Posterior vena cava (tissue), 2 donors: ENCODE measurements at places on chromosomes 13 and 19. TPM values are rescaled to one million over a fixed set of nuclear protein-coding genes. Genes with fewer than 3 reads are reported as not detected.

DNA sequence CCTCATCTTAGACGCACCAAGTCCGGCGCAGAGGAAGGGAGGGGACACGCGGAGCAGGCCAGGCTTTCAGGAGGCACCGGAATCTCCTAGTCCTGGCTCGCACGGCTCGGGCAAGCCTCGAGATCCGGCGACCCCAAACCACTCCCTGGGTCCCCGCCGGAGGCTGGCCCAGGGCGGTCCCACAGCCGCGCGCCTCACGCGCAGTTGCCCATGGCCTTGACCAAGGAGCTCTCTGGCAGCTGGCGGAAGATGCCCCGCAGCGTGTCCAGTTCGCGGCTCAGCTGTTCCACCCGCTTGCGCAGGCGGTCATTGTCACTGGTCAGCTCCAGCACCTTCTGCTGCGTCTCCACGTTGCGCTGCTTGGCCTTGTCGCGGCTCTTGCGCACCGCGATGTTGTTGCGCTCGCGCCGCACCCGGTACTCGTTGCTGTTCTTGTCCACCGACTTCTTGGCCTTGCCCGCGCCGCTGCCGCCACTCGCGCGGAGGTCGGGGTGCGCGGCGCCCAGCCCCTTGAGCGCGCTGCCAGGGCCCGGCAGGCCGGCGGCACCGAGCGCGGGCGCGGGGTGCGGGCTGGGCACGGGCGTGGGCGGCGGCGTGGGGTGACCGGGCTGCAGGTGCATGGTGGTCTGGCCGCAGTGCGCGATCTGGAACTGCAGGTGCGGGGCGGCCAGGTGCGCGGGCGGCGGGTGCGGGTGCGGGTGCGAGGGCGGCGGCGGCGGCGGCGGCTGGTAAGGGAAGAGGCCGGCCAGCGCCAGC is 1.0 kb downstream of the CEBPA start:
- DNase-seq, result peak; percentile 85

The KLK14 gene
- not detected for total RNA-seq

The ZNF728 gene
- total RNA-seq, result 3.9 TPM

The SHISA7 gene
- total RNA-seq, result not detected

- no peak for DNase-seq
Observed at GRCh38 chr13:60707878-60708277, 310.9 kb downstream of the TDRD3 start.

GRCh38 chr13:74865656-74866055 is 616.3 kb downstream of the TBC1D4 start:
- no peak for DNase-seq

The FFAR2 gene
- 1.8 TPM for total RNA-seq

- DNase-seq, result no peak
Observed at GRCh38 chr19:18380843-18381242, 5.1 kb upstream of the GDF15 start.

DNA sequence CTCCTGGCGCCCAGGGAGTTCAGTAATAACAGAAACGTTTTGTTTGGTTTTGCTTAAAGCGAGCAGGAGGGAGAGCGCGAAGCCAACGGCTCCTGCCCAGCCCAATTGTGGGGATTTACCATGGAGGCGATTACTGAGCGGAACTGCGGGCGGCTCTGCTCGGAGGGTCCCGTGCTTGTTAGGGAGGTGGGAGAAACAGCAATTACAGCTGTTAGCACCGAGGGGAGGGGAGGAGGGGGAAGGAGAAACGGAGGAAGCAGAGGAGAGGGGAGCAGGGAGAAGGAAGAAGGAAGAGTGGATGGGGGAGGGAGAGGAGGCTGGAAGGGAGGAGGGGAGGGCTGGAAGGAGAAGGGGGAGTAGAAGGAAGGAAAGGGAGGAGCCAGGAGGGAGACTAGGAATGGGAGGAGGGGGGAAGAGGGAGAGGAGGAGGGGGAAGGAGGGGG is 7.7 kb upstream of the ONECUT3 start:
- no peak for DNase-seq

The RGL3 gene
- total RNA-seq, result 7.7 TPM

The ZNF30 gene
- total RNA-seq, result 3.4 TPM

The SIGLEC10 gene
- total RNA-seq, result 3.3 TPM

DNA sequence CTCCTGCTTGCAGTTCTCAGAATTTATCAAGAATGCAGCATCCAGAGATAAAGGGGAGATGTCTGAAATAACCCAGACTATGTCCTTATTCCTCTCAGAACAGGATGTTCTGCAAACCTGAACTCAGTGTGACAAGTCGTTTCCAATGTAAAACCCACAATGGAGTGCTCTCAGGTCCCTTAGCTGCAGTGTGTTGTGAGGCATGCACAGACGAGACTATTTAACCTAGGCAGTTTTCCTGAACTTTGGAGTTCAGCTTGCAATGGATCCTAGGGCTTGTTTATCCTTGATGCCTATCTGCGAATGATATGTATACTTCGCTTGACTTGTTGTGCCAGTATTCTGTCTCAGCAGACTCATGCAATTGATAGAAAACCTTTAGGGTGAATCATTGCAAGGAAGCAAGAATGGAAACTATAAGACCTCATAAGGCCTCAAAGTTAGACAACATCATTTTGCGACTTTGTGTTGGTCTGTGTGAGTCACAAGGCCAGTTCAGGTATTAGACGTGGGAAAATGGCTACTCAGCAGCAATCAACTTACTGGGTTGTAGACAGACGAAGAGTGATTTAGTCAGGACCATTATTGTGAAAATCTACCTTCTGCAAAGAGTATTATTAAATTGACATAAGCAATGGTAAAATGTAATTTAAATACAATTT is 2439.9 kb upstream of the PCDH20 start:
- DNase-seq, result no peak

The MAMSTR gene
- total RNA-seq, result 1.1 TPM

The RFPL4A gene
- total RNA-seq, result not detected

DNA sequence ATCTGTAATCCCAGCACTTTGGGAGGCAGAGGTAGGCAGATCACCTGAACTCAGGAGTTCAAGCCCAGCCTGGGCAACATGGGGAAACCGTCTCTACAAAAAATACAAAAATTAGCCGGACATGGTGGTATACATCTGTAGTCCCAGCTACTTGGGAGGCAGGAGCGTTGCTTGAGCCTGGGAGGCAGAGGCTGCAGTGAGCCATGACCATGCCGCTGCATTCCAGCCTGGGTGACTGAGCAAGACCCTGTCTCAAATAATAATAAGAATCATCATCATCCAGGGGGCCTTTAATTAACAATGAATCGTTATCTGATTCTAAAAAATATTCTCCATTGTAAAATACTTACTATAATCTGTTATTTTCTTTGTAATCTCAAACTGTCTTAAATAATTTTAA is 283.4 kb downstream of the DACH1 start:
- DNase-seq, result no peak

GRCh38 chr19:18282021-18282787 is 782 bp upstream of the JUND start:
- DNase-seq, result no peak

DNA sequence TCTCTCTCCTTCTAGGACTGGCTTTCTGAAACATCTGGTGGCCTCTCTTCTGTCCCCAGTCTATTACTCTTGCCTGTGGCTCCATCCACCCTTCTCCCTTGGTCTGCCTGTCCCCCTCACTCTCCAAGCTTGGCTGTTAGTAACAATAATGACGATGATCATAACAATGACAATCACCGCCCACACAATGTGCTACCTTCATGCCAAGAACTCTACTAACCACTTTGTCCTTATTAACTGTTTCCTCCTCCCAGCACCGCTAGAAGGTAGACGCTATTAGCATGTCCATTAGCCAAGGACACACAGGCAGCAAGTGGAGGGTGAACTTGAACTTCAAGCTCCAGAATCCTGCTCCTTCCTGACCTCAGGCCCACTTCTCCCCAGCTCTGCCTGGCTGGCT is 2.7 kb downstream of the GYS1 start:
- DNase-seq, result no peak

- DNase-seq, result no peak
Observed at GRCh38 chr19:8208119-8208921, 850 bp upstream of the CERS4 start.

The KLF1 gene
- not detected for total RNA-seq

The IGFL2 gene
- total RNA-seq, result not detected

The KLF5 gene
- total RNA-seq, result 3.6 TPM

- DNase-seq, result no peak
Observed at GRCh38 chr13:71814806-71815360, 52.1 kb downstream of the DACH1 start.

The VSTM1 gene
- total RNA-seq, result not detected

DNA sequence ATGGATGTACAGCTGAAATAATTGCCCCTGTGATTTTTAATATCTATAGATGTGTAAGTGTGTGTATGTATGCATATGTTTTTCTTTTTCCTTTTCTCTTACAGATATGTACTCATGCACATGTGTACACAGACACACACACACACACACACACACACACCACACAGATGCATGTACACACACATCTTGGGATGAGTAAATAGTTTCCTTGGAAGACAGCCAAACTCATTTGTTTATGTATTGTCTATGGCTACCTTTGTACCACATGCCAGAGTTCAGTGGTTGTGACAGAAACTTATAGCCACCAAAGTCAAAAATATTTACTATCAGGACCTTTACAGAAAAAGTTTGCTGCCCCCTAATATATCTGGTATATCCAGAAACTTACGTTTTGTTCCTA is 192.6 kb downstream of the MAB21L1 start:
- DNase-seq, result no peak

DNA sequence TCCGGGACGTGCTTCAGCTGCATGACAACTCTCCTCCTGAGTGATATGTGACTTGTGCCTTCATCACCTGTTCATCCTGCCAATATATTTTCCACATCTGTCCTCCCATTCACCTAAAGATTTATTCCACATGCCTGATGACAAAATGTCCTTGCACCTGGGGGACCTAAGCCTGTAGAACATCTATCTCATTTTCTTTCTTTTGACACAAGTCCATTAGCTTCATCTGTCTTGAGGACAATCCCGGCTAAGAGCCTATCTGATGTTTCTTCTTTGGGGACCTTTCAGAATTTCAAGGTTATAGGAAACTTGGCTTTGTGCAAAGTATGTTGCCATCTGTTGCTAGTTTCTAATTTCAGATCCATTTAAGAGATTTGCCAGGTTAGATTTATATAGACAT is 41.1 kb downstream of the ITGBL1 start:
- no peak for DNase-seq

DNA sequence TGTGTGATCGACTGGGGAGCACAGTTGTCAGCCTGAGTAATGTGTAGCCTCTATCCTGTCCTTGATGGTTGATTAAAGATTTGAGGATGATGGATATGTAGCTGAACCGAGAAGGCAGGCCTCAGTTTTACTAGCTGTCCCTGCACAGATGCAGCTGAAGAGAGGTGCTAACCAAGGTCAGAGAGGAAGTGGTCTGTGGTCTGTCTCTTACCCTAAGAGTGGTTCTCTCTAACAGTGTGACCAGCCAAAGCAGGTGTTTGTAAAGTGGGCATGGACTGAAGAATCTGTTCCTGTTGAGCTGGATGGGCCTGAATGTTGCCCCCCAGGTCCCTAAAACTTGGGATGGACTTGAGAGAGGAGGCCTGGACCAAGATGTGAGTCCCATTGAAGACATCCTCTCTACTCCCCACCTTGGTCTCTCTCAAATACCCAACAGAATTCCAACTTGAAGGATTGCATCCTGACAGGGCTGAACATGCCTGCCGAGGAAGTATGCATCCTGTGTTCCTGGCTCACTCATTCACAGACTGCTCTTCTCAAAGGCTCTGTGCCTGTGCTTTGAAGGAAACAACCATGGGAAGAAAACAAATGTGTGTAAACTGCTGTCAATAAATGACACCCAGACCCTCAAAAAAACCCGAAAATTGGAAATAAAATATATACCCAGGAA is 223.8 kb downstream of the MAB21L1 start:
- no peak for DNase-seq

DNA sequence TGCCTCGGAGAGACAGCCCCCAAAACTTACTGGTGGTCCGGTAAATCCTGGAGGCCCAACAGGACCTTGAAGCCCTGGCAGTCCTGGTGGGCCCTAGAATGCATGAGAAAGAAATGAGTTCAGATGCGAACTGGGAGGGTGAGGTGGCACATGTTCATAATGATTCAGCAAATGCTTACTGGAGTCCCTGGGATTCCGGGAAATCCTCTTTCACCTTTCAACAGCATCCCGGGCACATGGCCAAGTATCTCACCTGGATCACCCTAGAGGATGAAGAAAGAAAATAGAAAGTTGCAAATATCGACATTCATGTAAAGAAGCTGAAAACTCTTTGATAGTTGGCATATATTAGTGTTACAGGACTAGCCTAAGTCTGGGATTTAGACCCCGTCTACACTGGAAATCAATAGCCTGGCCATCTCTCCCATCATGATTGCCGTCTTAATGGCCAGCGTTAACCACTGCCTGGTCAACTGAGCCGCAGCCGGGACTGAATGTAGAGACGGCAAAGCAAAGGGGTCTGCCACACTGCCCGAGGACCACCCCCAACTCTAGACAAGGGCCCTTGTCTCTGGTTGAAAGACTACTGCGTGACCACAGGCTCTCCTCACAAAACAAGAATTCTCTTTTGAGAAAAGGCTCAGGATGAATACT is 96.9 kb downstream of the COL4A1 start:
- DNase-seq, result peak; percentile 55

DNA sequence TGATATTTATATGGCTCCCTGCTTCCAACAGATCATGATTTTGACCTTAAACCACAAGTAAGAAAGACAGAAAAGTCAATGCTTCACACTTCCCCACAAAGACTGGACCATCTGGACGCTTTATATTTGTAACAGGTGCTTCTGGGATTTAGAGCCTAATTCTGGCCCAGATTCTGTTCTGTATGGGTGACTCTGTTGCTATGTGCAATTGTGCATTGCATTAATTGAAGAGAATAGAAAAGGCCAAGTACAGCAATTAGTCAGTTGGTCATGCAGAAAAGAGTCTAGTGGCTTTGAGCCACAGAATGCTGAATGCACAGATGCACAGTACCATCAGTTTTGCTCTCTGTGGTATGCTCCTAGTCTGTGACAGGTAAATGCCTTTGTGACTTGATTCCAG is 657.4 kb upstream of the ATXN8OS start:
- no peak for DNase-seq

GRCh38 chr19:29971648-29972047 is 29.6 kb downstream of the URI1 start:
- no peak for DNase-seq

DNA sequence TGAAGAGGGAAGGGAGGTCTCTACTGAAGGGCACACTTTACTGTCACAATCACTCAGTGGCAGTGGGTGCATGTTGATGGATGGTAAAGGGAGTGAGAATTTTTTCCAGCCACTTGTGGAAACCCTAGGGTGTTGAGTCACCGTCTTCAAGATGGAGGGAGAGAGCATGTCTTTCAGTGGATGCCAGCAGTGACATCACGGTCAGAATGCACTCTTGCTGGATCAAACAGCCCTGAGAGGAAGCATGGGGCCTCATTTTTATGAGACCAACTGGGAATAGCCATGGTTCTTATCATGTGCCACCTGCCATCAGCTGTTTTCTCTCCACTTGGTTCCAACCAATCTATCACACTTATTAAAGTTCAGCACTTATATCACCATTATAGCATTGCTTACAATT is 182.5 kb downstream of the KCNRG start:
- no peak for DNase-seq

The SLC25A41 gene
- total RNA-seq, result 0.24 TPM
